ENCODE measurements at places on chromosomes 1 and 21. TPM values are rescaled to one million over a fixed set of nuclear protein-coding genes. Genes with fewer than 3 reads are reported as not detected.
A peak's percentile ranks its signal among the peaks of the same experiment; 100 is the strongest.

- no peak for DNase-seq
Observed at GRCh38 chr21:32108566-32108965, 170.3 kb downstream of the MIS18A start.

DNA sequence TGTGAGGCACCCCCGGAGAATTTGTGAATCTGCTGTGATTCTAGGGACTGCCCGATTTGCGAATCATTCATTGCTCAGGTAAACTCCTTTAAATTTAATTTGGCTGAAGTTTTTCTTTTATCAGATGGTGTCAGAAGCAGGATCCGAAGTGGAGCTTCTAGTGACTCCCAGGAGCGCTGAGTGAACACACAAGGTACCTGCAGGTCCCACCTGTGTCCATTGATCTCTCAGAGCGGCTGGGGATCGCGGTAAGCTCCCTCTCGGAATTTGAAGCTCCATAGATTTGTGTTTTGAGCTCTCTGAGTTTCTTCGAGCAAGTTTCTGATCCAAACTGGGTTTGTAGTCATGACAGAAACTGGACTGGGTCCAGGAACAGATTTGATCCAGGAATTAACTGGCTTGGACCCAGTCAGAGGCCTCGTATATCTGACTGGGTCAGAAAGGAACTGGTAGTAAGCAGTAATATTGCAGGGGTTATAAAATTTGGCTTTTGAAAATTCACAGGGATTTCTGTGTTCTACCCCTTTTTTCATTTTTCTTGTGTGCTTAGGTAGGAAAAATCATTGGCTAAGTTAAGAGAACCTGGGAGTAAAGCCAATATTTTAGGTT, 56.2 kb upstream of the EDEM3 start:
- DNase-seq, result no peak

DNA sequence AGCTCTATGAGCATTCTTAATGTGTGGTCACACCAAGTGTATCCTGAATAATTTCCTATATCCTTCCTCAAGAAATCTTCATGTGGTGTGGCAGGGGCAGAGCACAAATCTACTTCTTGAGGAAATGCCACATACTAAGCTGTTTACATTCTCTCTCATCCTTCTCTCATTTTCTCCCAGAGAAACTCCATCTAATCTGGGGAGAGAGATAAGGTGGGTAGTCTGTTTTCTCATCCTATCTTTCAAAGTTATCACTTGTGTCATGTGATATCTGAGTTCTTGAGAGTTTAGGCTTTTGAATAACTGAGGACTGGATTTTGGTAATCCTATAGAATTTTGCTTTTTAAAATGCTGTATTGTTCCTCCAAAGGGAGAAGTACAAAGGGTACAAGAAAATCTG, 141.9 kb upstream of the LRRC7 start:
- no peak for DNase-seq

- no peak for DNase-seq
Observed at GRCh38 chr1:26161415-26162219, 2.7 kb downstream of the FAM110D start.

- DNase-seq, result no peak
Observed at GRCh38 chr1:244350027-244350426, 101.7 kb downstream of the ADSS2 start.

DNA sequence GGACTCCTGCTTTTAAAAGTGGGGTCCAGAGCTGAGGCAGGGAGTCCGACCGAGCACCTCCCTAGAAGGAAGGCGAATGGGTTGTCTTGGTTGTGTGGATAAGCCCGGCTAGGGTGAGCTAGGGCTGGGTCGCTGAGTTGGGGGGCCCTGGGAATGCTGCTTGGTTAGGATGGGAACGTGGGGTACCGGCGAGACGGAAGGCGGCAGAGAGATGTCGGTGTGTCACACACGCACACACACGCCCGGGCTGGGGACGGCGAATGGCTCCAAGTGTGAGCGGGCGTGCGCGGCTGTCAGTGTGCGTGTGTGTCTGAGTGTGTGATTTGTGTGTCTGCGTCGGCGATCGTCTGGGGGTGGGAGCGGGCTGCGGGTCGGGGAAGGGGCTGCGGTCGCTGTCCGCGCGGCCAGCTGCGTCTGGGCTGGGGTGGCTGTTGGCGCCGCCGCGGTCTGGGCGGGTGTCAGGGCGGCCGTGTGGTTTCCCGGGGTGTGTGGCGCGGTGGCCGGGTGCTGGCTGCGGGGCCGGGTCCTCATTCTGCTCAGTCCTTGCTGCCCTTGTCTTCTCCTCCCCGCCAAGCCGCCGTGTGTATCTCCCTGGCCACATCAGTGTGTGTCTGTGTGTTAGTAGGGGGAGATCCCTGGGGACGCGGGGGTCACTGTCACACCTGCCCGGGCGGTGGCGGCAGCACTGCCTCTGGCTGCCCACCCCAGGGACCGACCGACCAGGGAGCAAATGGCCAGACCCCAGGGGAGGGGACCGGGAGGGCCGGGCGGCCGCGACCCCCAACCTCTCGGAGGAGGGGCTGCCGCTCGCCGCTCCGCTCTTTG, 1.1 kb downstream of the EFNA3 start:
- no peak for DNase-seq

MATN1 gene
- not detected for total RNA-seq

GRCh38 chr1:211577277-211577818, 1.6 kb downstream of the SLC30A1 start:
- no peak for DNase-seq

GRCh38 chr1:84582802-84583587, 8.8 kb upstream of the CTBS start:
- DNase-seq, result peak; percentile 37

GRCh38 chr1:91278754-91279153, 125.9 kb downstream of the HFM1 start:
- DNase-seq, result peak; percentile 3

GRCh38 chr1:27713139-27713725, 12.5 kb upstream of the FAM76A start:
- no peak for DNase-seq

LEMD1 gene
- 2.3 TPM for total RNA-seq

CBS gene
- total RNA-seq, result 64.7 TPM

DNA sequence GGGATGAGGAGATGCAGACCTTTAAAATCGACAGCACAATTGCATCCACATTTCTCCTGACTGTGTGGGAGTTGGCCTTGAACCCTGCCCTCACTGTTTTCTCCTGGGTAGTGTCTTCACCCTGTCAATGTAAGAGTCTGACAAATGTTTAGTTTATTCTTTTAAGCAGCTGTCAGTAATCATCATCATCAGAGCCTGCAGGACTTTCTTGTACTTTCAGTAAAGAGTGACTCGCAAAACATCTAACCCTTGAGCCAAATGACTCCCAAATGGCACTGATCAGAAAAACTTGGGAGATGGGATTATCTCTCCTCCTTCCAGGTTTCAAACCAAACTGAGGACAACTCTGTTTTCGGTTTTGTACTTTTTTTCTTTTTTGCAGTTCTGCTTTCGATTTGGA, 460.2 kb downstream of the KIF26B start:
- DNase-seq, result no peak

AQP10 gene
- total RNA-seq, result not detected

GRCh38 chr1:10160907-10161490, 49.4 kb upstream of the KIF1B start:
- DNase-seq, result no peak

- peak; percentile 36 for DNase-seq
Observed at GRCh38 chr1:225480825-225481434, 53.1 kb upstream of the LBR start.

DNA sequence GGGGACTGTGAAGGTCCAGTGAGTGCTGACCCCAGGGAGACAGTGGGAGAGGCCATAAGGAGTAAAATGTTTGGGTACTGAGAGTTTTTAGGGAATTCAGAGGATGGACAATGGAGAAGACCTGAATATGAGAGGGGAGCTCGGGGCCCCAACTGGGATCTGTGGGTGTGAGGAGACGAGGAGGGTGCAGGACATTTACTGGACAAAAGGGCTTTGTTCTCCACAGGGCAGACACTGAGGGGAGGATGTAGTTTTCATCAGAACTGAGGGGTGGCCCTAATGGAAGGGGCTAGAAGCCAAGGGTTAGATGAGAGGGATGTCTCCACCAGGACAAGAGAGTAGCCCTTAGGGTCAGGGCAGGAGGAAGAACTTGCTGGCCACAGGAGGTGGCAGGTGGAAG, 30.0 kb downstream of the TMCC2 start:
- no peak for DNase-seq

GRCh38 chr1:209717818-209718217, 13.2 kb downstream of the HSD11B1 start:
- DNase-seq, result no peak

KRTAP12-2 gene
- total RNA-seq, result not detected

- no peak for DNase-seq
Observed at GRCh38 chr21:38402291-38402690, 96.0 kb downstream of the ERG start.

OLIG2 gene
- not detected for total RNA-seq

DNA sequence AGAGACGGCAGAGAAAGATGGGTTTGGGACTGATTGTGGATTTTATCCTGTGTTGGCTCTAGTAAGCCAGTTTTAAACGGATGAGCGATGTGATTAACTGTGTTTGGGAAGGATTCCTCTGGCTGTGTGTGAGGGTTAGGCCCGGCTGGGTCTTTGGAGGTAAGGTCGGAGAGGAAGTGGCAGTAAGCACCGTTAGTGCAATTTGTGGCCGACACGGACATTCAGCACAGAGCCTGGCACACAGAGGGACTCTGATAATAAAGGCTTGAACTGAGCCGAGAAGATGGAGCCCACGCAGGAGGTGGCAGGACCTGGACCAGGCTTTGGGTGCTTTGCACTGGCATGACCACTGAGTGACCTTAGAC, 1.3 kb downstream of the MTFR1L start:
- DNase-seq, result no peak

DNA sequence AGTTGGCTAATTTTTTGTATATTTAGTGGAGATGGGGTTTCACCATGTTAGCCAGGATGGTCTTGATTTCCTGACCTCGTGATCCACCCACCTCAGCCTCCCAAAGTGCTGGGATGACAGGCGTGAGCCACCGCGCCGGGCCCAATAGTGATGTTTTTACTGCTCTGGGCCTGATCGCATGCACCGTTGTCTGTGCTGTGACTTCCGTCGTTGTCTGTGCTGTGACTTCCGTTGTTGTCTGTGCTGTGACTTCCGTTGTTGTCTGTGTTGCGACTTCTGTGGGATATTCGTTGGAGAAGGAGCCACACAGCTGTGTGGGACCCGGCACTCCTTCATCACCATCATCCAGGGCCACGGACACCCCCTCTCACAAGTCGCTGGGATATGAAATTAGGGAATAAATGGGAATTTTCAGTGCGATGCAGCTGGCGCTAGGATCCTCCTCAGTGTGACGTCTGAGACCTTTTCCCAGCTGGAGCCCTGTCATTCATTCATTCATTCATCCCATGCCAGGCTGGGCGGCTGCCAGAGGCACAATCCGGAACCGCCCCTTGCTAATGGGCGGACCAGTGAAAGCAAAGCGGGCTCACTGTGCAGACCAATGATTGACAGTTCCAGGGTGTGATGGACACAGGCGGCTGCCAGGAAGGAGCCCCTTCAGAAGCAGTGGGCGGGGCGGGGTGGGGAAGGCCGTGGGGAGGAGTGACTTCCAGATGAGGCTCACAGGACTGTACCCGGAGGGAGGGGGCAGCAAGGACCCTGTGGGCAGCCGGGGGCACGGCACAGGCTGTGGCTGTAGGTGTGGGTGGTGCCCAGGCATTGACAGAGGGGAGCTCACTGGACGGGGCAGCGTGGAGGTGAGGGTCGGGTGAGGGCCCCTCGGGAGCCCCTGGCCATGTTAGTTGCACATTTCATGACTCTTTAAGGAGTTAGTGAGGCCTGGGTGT, 48.9 kb downstream of the PRKCZ start:
- DNase-seq, result no peak

GRCh38 chr1:214003233-214003632, 15.5 kb downstream of the PROX1 start:
- no peak for DNase-seq

DNA sequence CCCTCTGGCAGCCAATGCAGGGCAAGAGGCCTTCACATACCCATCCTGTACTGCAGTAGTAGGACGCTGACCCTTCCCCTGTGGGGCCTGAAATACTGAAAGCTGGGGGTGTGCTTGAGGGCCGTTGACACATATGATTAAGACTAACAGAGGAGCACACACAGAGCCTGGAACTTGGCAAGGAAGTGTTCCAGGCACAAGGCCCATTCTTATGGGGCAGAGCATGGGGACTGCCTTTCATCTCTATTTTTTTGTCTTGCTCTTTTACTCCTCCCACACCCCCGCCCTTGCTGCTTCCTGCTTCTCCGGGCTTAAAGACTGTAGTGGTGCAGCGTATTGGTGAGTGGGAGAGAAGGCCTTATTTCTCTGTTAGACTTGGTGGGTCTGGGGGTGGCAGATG, 137.4 kb downstream of the BACH1 start:
- no peak for DNase-seq

GRCh38 chr1:83113652-83114051, 885.3 kb downstream of the TTLL7 start:
- no peak for DNase-seq

GRCh38 chr1:113797472-113797871, 14.8 kb downstream of the RSBN1 start:
- DNase-seq, result no peak

- DNase-seq, result peak; percentile 91
Observed at GRCh38 chr1:116292929-116293725, 79.9 kb upstream of the ATP1A1 start.

ERI3 gene
- total RNA-seq, result 40.3 TPM

DNA sequence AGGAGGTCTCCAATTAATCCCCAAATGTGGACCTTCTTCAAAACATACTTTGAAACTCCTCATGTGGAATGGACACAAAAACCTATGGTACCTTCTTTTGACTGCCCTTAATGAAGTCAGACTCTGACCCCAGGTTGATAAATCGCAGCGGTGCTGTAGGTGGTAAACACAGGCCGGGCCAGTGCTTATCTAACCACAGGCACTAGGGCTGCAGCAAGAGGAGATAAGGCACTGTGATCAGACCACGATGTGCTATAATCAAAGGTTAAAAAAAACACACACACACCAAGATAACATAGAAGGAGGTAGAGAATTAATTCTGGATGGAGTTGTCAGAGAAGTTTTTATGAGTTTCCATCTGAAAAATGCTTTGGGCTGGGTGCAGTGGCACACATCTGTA, 52.3 kb upstream of the SIPA1L2 start:
- no peak for DNase-seq

- DNase-seq, result no peak
Observed at GRCh38 chr21:19987671-19988070, 1010.5 kb upstream of the NCAM2 start.

INSRR gene
- total RNA-seq, result not detected

SPRR2B gene
- total RNA-seq, result not detected

SUSD4 gene
- total RNA-seq, result not detected
